ENCODE measurements at places on chromosomes 7 and 10. TPM values are rescaled to one million over a fixed set of nuclear protein-coding genes. Genes with fewer than 3 reads are reported as not detected.

DNA sequence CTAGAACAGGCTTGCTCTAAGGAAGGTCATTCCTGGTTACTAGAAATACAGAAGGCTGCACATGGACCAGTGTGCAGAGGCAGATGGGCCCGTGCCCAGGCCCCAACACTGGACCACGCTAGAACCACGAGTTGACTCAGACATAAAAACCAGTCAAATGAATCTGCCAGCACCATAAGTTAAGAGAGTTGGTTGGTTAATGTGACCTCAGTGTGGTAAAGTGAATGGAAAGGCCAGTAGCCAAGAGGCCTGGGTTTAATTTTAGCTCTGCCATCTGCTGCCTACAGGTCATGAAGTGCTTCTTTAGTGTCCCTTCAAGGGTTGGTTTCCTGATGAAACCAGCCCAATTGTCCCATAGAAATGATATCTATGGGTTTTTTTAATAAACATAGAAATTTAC is 329.6 kb upstream of the NRP1 start:
- no peak for DNase-seq

DNA sequence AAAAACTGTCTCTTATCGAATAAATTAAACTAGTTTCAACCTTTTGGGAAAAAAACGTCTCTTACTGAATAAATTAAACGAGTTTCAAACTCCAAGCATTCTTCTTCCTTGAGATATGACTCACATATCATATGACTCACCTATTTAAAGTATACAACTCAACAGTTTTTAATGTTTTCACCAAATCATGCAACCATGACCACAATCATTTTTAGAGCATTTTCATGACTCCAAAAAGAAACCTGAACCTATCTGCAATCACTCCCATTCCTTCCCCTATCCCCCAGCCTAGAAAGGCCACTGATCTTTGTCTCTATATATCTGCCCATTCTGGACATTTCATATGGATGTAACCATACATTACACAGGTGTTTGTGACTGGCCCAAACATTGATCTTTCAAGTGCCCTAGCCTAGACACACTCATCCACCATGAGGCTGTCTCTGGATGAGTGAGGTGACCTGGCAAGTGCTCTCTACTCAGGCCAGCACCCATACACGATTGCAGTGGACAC is 115.3 kb downstream of the PIP4K2A start:
- no peak for DNase-seq

Gene AKR1D1
- total RNA-seq, result not detected

DNA sequence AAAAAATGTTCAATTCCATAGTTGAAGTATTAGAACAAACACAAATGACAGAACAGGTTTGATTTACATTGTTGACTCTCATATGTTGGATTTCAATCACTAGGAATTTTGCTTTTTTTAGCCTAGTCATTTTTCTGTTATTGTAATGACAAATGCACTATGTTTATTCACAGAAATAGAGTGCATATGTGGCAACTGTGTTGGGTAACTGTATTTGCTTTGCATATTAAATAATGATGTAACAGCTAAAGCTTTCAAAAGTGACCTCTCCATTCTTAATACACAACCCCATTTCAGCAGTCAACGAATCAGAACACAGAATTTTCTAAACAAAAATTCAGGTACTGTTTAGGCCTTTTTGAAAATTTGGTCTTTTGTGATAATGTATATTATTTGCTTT is 54.0 kb upstream of the SLC26A5 start:
- no peak for DNase-seq
